Hepatocyte (in vitro differentiated cells): ENCODE measurements at places on chromosomes 16 and 17.
A peak's percentile ranks its signal among the peaks of the same experiment; 100 is the strongest.

DNA sequence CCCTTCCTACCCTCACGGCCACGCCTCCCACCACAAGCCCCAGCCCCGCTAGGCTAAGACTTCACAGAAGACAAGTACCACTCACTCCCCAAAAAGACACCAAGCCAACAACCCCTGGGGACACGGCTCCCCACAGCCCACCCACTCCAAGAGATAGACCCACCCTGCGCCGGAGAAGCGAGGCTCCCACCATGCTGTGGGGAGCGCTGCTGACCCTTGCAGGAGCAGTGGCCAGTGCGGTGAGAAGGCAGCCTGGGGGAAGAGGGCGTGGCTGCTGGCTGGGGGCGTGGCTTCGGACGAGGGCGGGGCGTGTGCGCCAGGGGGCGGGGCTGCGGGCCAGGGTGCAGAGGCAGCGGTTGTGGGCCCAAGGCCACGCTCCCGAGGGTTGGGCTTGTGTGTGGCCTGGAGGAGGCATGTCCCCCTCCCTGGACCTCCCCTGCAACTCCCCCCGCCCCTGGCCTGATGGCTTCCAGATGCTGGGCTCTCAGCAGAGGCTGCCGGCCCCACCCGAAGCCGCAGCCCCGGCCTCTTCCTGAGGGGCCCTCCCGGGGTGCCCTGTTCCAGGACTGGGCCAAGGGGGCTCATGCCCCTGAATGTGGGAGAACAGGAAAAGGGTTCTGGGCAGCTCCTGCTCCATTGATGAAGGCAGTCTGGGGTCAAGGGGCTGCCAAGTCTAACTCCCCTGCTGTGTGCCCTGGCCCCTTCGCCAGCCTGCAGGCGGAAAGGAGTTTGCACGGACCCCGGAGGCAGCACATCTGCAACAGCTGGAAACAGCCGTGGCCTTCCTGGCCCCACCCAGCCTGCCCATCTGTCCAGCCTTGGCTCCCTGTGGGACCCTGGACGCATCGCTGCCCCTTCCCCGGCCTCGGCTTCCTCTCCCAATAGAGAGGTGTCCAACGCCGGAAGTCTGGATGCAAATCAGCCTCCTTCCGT, 9.1 kb downstream of the TFAP4 start:
- peak; percentile 86 for DNase-seq

DNA sequence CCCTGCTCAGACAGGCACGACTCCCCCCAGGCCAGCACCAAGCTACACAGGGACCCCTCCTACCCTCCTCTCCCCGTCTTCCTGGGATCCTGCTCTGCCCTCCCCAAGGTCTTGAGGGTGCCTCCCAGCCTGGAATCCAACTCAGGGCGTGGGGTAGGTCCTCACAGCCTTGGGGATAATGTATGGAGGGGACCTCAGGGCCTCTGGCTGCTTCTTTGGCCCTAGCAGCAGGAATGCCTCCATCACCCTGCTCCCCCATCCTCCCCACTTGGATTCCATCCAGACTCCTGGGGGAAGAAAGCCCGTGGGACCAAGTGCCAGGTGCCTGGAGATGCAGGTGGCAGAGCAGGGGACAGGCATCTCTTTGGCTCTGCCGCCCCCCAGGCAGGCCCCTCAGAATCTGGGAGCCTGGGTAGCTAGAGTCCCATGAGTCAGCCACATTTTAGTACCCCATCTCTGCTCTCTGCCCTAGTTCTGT, 10.7 kb upstream of the STAC2 start:
- DNase-seq = no peak

- DNase-seq = no peak
Measured at GRCh38 chr17:59858167-59858816, 34.5 kb downstream of the TUBD1 start.

GRCh38 chr16:6189216-6189615, 1091.6 kb upstream of the EEF2KMT start:
- no peak for DNase-seq

DNA sequence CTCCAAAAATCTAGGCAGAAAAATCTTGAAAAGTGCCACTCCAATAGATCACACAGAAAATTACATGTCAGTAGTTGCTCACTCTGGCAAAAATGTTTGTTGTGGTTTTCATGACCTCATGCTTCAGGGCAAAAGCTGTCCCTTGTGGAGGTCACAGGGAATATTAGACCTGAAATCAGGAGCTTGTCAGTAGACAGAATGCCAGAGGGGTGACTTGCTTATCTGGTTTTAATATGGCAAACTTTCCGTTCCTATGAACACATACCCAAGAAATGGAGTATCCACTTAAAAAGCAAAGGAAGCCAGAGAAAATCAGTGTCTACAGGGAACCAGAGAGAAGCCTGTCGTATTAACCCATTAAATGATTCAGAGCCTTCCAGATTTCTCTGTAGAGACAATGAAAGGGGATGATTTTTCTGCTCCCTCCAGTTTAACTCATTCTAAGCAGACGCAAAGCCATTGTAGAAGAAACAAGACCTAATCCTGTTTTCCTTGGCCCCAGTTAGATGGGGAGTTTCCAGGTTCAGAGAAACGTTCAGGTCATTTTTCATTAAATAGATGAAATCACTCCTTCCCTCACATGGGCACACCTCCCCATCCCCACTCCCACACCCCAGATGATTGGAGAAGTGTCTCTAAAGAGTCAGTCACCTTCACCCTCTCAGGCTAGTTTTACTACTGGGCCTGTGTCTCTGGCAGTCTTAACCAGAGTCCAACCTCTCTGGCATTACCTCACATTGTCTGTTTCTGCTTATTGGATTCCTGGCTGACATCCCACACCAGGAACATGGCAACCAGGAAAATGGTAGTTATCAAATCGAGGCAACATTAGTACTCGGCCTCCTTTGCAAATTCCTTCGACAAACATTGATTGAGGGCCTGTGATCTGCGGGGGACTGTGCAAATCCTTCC, 6.0 kb downstream of the SOX9 start:
- DNase-seq = peak; percentile 53

GRCh38 chr17:82396601-82397435, 21.3 kb upstream of the HEXD start:
- DNase-seq = no peak

- peak; percentile 40 for DNase-seq
Measured at GRCh38 chr16:81888520-81889394, 109.7 kb downstream of the PLCG2 start.

- DNase-seq = no peak
Measured at GRCh38 chr17:61214753-61215152, 184.9 kb upstream of the TBX2 start.

GRCh38 chr16:7124242-7124641, 208.4 kb upstream of the RBFOX1 start:
- DNase-seq = no peak

DNA sequence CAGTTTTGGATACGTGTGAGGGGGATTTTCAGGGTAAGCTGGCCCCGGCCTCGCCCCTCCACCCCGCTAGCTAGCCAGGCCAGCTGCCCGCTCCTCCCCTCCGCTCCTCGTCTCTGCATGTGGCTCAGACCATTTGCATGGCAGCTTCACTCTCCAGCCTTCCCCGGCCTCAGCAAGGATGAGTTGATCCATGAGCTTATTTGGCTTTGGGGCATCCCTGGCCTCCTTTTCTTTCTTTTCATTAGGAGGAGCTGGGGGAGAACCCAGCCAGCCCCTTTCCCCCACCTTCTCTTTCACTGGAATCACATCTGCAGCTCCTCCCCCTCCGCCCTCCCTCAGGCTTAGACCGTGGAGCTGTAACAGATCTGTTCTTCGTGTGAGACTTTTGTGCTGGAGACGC, 30.7 kb downstream of the ELAC2 start:
- no peak for DNase-seq

DNA sequence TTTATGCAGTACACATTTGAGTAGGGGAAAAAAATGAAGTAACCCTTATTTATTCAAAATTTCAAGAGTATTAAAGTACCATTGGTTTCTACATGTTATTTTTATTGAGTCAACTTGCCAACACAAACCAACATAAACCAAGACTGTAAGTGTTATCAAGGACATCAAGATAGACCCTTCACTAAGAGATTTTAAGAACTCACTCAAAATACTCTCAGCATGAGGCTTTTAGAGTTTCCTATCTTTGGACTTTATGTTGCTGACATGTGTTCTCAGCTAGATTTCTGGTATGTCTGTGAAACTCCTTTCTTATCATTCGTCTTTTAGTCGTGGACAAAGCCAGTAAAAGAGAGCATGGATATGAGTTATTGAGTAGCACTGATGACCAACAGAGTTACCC, 212.6 kb upstream of the TBX2 start:
- DNase-seq = no peak

GRCh38 chr17:83180996-83181481, 101.6 kb downstream of the METRNL start:
- peak; percentile 2 for DNase-seq

DNA sequence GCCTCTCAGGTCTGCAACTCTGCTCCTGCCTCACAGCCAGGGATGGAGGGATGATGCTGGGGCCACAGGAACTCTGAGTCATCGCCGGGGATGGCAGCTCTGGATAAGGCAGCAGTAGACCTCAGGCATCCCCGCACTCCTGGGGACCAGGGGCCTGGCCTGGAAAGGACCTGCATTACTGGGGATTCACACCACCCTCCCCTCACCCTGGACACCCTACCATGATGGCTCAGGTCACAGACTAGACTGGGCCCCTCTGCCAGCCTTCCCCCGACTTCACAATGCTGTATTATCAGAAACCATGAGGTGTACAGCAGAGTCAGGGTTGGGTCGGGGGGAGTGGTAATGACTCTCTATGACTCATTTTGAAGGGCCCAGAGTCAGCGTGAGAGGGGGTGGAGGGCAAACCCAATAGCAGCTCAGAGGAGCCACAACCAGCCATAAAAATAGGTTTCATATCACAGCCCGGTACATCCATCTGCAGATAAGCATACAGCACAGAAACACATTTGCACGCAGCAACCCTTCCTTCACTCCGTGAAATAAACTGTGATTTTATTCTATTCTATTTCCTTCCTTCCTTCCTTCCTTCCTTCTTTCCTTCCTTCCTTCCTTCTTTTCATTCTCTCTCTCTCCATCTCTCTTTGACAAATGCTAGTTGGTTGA, 28.8 kb downstream of the DYNLRB2 start:
- peak; percentile 80 for DNase-seq
